Kasumi-1 (cell line): ENCODE measurements at places on chromosomes 5 and 9.

DNA sequence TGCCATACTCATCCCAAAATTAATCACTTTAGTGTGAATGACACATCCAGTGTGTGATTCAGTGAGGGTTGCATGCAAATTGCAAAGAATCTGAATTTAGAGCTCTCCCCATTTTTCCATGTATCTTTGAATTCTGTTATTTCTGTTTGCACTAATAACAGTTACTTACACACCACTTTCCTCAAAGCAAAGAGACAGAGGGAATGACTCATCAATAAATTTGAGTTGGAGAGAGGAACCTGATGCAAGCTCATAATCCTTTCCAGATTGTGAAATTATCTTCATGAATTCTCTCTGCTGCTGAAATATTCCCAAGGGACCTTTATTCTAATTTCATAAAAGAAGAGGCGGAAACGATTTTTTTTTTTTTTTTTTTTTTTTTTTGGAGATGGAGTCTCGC is 204.8 kb downstream of the CDH9 start:
- DNase-seq, result no peak

DNA sequence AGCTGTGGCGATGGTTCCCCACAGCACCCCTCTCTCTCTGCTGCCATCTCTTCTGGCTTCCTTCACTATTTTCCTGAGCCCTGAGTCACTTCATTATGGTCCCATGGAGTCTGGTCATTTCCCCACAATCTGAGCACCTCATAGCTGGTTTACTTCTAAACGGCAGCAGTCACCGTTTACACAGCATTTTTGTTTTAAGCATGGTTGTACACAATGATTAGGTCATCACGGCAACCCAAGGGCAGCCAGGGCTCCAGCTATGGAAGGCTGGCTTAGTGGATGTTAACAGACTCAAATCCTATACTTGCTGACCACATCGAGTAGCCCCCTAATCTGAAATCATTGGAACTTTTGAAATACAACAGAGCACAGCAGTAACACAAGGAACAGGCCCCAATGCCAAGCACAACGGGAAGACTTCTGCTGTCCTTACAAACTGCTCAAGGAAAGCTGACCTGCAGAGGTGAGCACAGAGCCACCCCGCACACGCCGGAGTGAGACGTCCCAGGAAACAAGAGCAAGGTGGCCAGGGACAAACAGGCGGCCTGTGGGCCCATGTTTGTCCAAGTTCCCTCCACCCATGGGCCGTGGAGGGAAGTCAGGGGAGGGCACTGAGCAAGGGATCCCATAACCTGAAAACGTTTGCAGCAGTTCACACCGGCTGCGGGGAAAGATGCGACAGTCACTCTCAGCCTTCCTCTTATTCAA is 22.9 kb downstream of the CAMSAP1 start:
- DNase-seq, result no peak

DNA sequence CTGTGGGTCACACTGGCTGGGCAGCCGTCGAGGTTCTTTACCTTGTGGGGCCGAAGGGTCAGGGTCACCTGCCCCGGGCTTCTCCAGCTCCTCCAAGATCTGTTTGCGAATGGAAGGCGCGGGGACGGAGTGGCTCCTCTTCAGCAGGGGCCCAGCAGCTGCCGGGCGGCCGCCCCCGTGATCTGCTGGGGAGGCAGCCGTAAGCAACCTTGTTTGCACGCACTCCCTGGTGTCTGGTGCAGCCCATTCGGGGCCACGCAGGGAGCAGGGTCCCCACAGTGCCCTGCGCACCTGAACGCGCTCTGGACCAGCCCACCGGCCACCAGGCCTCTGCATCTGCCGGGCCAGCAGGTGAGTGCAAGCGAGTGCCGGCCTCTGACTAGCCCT is 34.9 kb downstream of the PNPLA7 start:
- no peak for DNase-seq

GRCh38 chr5:96287136-96287535 is 145.9 kb downstream of the PCSK1 start:
- DNase-seq, result no peak

DNA sequence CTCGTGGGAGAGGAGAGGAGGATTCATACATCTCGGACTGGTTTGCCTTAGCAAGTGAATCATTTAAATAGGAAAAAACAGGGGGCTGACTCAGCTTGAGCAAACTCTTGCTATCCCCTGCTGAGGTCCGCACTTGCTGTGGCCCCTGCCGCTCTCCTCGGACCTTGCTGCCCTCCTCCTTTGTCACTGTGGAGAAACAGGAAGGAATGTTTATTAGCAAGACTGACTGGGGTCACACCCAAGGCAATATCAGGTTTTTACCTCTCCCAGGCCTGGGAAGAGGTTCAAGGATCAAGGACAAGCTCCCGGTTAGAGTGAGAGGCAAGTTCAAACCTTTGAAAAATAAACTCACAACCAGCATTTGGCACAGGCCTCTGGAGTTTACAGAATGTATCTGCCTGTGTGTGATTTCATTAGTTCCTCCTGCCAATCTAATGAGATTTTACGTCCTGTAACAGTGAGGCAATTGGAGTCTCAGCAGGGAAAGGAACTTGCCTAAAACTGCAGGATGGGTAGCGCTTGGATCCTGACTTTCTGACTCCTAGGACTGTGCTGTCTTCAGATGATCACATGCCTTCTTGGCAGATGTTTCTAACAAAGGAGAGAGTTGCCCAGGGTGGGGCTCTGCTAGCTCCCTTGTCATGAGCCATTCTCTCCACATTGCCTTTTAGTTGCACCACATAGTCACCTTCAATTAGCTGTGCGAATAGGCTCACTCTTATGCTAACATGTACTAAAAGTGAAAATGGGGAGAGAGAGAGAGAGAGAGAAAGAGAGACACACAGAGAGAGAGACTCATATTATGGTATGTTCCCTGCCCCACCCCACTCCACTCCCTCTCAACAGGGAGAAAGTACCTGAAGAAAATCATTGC is 108.6 kb upstream of the CDKN2B start:
- DNase-seq, result no peak

- no peak for DNase-seq
These were observed 869.2 kb upstream of the DMAC1 start for GRCh38 chr9:8668751-8669150.

- DNase-seq, result peak; percentile 5
These were observed 209.3 kb downstream of the NR3C1 start for GRCh38 chr5:143194206-143194605.

- DNase-seq, result no peak
These were observed 357.8 kb downstream of the ICE1 start for GRCh38 chr5:5780253-5780652.

- DNase-seq, result peak; percentile 58
These were observed 379.5 kb downstream of the CDH18 start for GRCh38 chr5:19608444-19609002.

DNA sequence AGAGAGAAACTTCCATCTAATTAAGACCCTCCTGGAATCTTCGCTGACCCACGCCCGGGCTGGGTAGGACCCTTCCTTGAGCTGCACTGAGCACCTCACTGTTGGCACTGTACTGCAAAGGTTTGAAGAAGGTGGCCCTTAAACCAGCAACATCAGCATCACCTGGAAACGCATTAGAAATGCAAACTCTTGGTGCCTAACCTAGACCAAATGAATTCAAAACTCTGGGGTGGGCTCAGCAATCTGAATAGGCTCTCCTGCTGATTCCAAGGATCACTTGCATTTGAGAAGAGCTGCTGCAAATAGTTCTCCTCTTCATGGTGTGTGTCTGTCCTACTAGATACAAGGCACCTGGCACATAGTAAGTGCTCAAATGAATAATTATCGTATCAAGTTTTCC is 2.7 kb upstream of the ZNF618 start:
- DNase-seq, result no peak

GRCh38 chr9:131065599-131065998 is 30.7 kb upstream of the AIF1L start:
- no peak for DNase-seq

DNA sequence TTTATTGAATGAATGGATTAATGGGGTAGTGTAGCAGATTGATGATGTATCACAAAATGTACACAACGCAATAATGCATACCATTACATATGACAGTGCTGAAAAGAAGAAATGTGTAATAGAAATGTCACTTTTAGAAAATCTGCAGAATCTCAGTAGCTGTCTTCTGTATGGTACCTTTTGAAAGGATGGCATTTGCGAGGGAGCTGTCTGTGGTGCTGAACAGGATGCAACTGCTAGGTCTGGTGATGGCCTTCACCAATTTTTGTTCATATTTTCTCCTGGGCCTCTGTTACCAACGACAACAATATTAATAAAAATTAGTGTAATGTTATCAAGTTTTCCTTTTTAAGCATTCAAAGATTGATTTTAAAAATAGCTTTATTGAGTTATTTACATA is 36.2 kb upstream of the OTULIN start:
- DNase-seq, result peak; percentile 63

DNA sequence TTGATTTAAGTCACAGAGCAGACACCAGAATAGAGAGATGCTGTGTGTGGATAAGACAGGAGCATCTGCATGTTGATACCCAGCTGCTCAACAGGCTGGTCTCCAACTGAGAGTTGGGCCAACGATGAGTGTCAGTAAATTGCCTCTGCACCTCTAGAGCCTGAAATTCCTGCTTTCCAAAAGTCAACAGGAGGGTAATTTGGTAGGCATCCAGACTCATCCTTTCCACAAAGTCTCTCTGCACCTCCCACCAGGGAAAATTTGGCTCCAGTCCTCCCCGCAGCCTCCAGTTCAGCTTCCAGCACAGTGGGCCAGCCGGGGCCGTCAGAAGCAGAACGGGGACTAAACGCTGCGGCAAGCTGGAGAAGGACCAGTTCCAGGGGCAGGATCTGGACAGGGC is 136.9 kb downstream of the RFK start:
- DNase-seq, result no peak

- DNase-seq, result no peak
These were observed 210.8 kb downstream of the SEMA6A start for GRCh38 chr5:116363780-116364179.

GRCh38 chr5:44252545-44252944 is 136.7 kb downstream of the FGF10 start:
- no peak for DNase-seq

GRCh38 chr5:31280210-31280609 is 86.7 kb downstream of the CDH6 start:
- DNase-seq, result no peak

GRCh38 chr5:72812488-72812887 is 4.0 kb upstream of the TNPO1 start:
- DNase-seq, result peak; percentile 60

- no peak for DNase-seq
These were observed 305.0 kb upstream of the MEF2C start for GRCh38 chr5:89187883-89188465.

DNA sequence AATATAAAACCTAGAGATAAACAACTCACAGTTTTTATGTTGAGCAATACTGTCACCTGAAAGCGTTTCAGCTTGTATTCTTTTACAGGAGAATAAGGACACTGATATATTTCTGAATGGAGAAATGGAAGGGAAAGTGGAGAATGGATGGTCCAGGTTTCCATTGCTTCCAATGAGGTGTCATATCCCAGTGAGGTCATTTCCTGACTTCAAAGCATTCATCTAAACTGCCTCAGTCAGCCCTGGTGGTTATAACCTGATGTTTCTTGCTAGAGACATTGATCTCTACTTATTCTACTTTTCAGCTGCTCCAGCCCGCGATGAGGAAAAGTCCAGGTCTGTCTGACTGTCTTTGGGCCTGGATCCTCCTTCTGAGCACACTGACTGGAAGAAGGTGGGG is 2.6 kb downstream of the GABRA1 start:
- DNase-seq, result no peak

DNA sequence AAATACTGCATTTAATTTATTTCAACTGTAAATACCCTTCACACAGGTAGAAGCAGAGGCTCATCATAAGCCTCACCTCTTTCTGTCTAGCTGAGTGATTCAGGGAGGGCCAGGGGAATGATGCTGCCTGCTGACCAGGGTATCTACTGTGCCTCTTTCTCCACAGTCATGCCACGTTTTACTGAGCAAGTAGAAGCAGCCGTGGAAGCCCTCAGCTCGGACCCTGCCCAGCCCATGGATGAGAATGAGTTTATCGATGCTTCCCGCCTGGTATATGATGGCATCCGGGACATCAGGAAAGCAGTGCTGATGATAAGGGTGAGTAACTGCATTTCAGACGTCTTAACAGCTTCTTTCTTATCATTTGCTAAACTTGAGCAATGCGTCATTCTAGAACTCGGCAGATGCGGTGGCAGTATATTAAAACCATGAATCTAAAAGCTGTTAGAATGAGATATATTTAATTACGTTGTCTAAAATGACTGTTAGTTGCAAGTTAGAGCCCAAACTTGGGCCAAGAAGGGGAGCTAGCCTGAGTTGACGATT is 50.0 kb upstream of the LRRTM2 start:
- DNase-seq, result no peak

GRCh38 chr5:55934115-55934613 is 60.6 kb downstream of the IL6ST start:
- no peak for DNase-seq
